ENCODE measurements at places on chromosomes 2 and 18. TPM values are rescaled to one million over a fixed set of nuclear protein-coding genes. Genes with fewer than 3 reads are reported as not detected.
A peak's percentile ranks its signal among the peaks of the same experiment; 100 is the strongest.

SERPINB11 gene
- total RNA-seq = not detected

WDR35 gene
- 15.9 TPM for total RNA-seq

DNA sequence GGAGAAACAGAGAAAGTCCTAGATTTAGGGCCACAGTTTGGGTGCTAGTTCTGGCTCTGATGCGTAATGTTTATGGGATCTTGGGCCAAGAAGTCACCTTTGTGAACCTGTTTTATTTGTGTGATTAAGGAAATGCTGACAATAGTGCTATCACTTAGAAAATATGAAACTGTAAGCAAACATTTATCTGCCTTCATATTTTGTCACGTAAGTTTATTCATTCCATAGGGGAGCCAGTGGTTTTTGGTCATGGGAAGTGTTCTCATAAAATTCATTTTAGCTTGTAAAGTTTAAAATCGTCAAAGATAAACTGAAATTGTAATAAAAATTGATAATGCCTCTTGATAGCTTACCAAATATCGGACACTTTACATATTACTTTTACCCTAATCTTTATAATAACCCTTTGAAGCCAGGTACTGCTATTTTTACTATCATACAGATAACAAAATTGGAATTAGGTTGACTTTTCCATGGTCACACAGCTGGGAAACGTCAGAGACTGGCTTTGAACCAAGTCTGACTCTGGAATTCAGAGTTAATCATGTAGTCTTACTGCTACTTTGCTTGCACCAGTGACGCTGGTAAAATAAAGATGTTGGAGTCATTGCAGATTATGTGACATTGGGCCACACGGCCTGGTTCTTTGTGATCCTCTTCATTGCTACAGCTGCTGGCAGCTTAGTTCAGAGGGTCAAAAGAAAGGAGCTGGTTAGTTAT, 99.7 kb downstream of the ICA1L start:
- H3K27me3 ChIP-seq = no peaks in the 10 kb centered on the region
- H3K4me1 ChIP-seq = no peaks in the 10 kb centered on the region
- H3K27ac ChIP-seq = no peak overlapping the region
- no peak overlapping the region for H3K4me3 ChIP-seq

- H3K27ac ChIP-seq = no peak overlapping the region
- H3K4me1 ChIP-seq = no peaks in the 10 kb centered on the region
- no peak overlapping the region for H3K4me3 ChIP-seq
- no peaks in the 10 kb centered on the region for H3K27me3 ChIP-seq
Observed at GRCh38 chr2:122150524-122151280, 395.3 kb downstream of the TSN start.

DNA sequence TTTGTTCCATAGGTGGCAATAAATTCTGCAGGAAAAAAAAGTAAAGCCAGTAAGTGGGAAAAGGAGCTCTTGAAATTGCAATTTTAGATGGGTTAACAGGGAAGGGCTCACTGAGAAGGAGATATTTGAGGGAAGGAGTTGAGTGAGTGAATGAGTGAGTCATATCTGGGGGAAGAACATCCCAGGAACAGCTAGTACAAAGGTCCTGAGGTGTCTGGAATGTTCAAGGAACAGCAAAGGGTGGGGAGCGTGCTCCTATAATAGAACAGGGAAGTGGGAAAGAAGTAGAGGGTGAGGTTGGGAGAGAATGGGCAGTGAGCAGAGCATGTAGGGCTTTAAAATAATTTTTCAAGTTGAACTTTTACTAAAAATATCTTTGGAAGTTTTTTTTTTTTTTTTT, 68.0 kb upstream of the PSME4 start:
- H3K4me3 ChIP-seq = no peak overlapping the region
- no peaks in the 10 kb centered on the region for H3K36me3 ChIP-seq
- no peaks in the 10 kb centered on the region for H3K27me3 ChIP-seq
- no peak overlapping the region for H3K27ac ChIP-seq
- peak; percentile 21 for DNase-seq
- no peaks in the 10 kb centered on the region for H3K4me1 ChIP-seq

- H3K27ac ChIP-seq = no peak overlapping the region
- H3K4me1 ChIP-seq = no peaks in the 10 kb centered on the region
- DNase-seq = no peak
- H3K27me3 ChIP-seq = no peaks in the 10 kb centered on the region
Observed at GRCh38 chr18:79787865-79788733, 9.6 kb upstream of the KCNG2 start.

DNA sequence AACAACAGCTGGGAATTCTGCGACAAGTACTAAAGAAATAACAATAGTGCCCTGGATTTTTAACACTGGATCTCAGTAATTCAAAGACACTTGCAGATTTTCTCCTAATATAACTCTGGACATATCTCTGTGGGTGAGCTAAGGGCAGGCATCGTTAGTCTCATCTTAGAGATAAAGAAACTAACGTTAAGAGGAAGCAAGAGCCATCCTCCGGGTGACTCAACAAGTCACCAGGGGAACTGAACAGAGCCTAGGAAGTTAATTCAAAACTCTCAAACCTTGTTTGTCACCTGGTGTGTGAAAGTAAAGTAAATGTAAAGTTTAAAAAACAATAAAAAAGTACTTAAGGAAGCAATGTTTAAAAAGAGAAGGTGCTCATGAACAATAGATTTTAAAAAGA, 41.6 kb upstream of the NRP2 start:
- no peaks in the 10 kb centered on the region for H3K27me3 ChIP-seq
- H3K27ac ChIP-seq = no peak overlapping the region
- no peak overlapping the region for H3K4me3 ChIP-seq
- peaks cover 15% of the 10 kb centered on the region for H3K4me1 ChIP-seq
- H3K36me3 ChIP-seq = no peaks in the 10 kb centered on the region

GRCh38 chr2:217466104-217466503, 536.7 kb downstream of the TNS1 start:
- DNase-seq = no peak
